ENCODE measurements at places on chromosomes 6 and 20. TPM values are rescaled to one million over a fixed set of nuclear protein-coding genes. Genes with fewer than 3 reads are reported as not detected.
A peak's percentile ranks its signal among the peaks of the same experiment; 100 is the strongest.

FYN gene
- 36.2 TPM for total RNA-seq

ELOVL2 gene
- total RNA-seq: 1.1 TPM

- no peak for DNase-seq
- H3K4me1 ChIP-seq: no peaks in the 10 kb centered on the region
- H3K27ac ChIP-seq: no peak overlapping the region
- H3K27me3 ChIP-seq: no peaks in the 10 kb centered on the region
These were observed 76.1 kb downstream of the TBX18 start for GRCh38 chr6:84688141-84688873.

DNA sequence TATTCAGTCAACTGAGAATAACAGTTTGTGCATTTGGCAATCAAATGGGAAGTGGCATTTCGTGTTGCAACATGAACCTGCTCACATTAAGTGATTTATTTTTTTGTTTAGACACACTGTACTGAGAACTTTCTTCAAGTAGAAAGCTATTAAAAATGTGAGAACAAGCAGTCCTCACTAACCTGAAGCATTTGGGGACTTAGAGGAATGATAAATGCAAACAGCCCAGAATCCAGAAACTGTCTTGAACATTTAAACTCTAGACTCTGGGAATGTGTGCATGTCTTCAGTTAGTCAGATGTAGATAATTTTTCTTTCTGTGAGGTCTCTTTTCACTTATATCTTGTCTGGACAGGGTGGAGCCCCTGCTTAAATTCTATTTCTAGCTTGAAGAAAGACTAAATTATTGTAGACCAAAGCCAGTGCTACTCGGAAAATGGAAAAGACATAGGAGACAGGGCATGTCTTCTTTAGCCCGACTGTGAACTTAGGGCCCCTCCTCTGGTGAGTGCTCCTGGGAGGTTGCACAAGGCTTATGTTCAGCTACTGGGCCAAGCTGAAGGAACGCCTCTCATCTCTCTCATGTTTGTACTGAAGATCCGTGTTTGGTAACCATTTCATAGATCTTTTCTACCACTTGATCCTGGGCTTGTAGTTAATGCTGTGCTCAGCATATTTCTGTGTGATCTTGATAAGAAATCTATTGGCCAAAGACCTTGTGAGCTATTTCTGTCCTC is 70.1 kb downstream of the SLX4IP start:
- H3K36me3 ChIP-seq: no peaks in the 10 kb centered on the region
- no peak overlapping the region for H3K27ac ChIP-seq
- H3K27me3 ChIP-seq: no peaks in the 10 kb centered on the region
- DNase-seq: no peak
- H3K4me3 ChIP-seq: no peak overlapping the region

DNA sequence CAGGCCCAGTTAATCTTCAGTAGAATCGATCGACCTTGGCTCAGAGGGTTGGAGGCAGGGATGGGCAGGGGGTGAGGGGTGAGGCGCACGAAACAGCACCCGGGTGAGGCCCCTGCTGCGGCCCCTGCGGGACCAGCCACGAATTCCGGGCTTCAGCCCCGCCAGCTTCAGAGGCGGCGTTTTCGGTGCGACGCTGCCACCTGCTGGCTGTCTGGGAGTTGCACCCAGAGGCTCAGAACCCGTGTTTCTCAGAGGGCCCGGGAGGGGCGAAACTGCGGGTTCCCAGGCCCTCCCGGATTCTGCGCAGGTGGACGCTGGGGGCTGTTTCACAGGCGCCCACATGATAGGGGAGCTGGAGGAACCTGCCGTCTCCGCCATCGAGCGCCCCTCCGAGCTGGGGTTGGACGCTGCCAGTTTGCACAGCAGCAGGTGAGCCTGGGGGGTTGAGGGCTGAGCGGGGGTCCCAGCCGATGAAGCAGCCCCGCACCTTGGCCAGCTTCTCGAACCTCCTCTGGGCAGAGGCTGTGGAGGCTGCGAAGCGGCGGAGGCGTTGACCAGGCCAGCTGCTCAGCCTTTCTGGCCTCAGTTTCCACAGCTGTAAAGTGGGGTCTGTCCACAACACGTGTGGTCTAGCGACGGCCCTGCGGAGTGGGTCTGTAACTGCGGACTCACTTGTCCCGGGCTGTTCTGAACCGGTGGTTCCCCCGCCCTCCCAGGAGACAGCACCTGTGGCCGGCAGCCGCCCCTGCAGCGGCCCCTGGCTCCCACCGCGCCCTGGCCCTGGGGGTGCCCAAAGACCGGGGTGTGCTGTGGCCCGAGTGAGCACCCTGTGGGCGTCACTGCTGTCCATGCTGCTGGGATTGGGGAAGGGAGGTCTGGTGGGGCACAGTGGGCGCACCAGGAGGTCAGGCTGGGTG is 2.5 kb upstream of the BHLHE23 start:
- H3K27ac ChIP-seq: no peak overlapping the region
- peaks cover 23% of the 10 kb centered on the region for H3K4me1 ChIP-seq
- H3K4me3 ChIP-seq: no peak overlapping the region
- no peaks in the 10 kb centered on the region for H3K36me3 ChIP-seq
- DNase-seq: peak; percentile 55

PRR3 gene
- 3.9 TPM for total RNA-seq

DNA sequence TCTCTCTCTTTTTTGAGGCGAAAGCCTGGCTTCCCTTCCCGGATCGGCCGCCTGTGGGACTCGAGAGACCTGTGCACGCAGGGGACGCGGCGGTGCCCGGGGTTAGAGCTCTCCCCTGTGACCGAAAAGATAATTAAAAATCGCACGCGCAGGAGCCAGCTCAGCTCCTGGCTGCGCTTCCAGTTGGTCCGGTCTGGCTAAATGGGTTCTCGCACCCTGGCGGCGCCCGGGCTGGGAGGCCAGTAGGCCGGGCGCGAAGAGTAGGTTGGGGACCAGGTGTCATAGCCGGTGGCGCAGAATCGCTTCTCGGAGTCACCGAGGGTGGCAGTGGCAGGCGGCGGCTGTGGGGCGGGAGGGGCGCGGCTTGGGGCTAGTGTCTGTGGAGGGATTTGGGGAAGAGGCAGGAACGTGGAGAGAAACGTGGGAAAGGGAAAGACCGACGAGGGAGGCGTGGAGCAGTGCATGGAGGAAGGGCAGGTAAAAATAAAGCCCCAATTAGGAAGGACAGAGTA is 41.9 kb upstream of the SUPT3H start:
- H3K36me3 ChIP-seq: no peaks in the 10 kb centered on the region
- peaks cover 34% of the 10 kb centered on the region for H3K4me1 ChIP-seq
- peak; percentile 74 for DNase-seq
- peak overlapping the region; percentile 76 for H3K4me3 ChIP-seq
- no peak overlapping the region for H3K27ac ChIP-seq
- H3K27me3 ChIP-seq: peaks cover 47% of the 10 kb centered on the region

DNA sequence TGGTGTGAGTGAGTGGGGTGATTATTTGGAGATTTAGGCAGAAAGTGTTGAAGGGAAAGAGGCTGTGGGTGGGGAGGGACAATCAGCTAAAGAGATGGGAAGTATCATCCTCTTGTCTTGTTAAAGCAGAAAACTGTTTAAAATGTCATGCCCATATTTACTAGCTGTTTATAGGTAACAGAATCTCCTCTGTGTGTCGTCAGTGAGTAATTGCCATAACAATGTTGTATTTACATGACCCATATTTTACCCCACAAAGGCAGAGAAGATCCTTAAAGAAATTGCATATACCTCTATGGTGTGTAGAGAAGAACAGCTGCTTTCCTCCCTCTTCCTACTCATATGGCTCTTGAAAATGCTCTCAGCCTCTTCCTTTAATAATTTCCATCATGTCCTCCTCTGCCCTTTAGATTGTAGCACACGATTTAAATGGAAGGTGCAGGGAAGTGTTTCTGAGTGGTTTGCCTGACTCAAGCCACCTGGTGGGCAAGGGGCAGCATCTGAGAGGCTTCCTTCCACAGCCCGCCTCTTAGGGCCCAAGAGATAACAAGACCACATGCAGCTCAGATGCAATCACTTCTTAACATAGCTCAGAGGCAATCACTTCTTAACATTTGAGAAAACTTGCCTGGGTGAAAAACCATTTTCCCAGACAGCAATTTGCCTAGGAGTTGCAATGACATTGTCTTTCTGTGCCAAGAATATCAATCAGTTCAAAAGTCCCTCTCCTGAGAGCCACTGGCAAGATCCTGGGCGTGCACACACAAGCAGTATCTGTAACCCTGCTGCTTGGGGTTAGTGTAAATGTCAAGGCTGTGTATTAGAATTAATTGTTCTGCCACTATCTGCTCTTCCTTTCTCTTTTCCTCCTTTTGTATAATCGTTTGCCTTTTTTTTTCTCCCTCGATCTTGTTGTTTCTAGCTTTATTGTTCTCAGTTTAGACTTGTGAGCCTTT is 44.1 kb upstream of the EDN1 start:
- H3K36me3 ChIP-seq: no peaks in the 10 kb centered on the region
- no peaks in the 10 kb centered on the region for H3K4me1 ChIP-seq
- no peak for DNase-seq
- H3K27me3 ChIP-seq: no peaks in the 10 kb centered on the region
- H3K27ac ChIP-seq: no peak overlapping the region

DNA sequence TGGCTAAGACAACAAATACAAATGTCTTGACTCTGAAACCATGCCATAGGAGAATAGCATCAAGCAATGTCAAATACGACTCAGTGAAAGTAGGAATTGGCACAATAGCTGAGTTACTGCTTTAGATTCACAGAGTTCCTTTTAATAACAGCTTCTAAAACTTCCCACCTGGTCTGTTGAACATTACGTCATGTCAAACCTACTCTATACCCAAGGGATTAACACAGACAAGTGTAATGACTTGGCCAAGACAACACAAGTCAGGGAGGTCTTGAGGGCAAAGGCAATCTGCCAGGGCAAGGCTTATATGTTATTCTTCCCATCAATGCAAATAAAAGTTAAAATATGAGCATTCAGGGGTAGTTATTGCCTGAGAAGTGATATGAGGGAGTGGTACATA is 265.1 kb upstream of the PRDM1 start:
- no peak overlapping the region for H3K4me3 ChIP-seq
- no peak for DNase-seq
- H3K27me3 ChIP-seq: no peaks in the 10 kb centered on the region
- H3K27ac ChIP-seq: no peak overlapping the region

ZSCAN23 gene
- 1.9 TPM for total RNA-seq

- no peaks in the 10 kb centered on the region for H3K27me3 ChIP-seq
- no peaks in the 10 kb centered on the region for H3K36me3 ChIP-seq
- no peak overlapping the region for H3K4me3 ChIP-seq
- H3K27ac ChIP-seq: no peak overlapping the region
- no peaks in the 10 kb centered on the region for H3K4me1 ChIP-seq
These were observed 134.4 kb upstream of the HMGCLL1 start for GRCh38 chr6:55713436-55713835.

DNA sequence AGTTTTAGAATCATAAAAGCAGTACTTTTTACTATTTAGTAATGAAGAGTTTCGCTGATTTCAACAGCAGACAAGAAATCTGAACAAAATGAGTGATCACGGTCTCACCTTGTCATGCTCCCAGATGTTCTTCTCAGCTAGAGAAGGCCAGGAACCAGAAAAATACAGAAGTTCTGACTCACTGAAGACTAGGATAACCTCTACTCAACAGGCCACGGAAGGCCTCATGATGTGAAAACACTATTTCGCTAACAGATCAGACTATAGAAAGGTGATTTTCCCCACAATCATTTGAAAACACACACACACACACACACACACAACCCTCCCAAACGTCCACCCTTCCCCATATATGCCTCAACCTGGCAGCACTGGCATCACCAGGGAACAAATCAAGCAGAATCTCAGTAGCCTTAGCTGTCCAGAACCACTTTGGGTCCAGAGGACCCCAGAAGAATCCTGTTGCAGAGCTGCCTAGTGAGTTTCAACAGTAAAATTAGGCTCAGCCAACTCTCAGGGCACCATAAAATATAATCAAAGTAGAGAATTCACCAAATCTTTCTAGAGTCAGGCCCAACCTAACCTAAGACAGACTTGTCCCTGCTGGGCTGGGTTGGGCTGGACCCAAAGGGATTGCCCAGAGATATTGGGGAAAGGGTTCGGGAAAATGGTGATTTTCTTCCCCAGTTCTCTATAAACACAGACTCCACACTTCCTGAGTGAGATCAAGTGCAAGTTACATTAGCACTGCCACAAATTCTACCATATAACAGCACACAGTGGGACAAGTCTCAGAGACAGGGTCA is 7.9 kb downstream of the EXOC2 start:
- peaks cover 11% of the 10 kb centered on the region for H3K4me1 ChIP-seq
- H3K4me3 ChIP-seq: no peak overlapping the region
- H3K27ac ChIP-seq: no peak overlapping the region
- H3K27me3 ChIP-seq: no peaks in the 10 kb centered on the region

TSPO2 gene
- total RNA-seq: not detected

DNA sequence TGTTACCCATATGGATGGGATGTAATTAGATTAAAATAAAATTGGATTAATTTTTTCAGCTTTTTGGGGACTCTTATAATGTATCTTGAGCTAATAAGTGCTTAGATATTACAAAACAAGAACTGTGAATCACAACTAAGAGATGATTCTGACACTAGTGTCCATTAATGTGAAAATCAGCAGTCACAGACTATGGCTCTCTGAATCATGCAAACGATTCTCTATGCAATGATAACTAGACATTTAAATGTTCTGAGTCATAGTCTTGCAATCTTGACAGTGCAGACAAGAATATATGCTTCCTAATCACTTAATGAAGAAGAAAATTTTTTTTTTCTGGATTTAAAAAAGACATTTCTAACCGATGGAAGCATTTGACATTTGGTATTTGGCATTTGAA is 82.2 kb upstream of the OPRM1 start:
- H3K27me3 ChIP-seq: no peaks in the 10 kb centered on the region
- no peaks in the 10 kb centered on the region for H3K4me1 ChIP-seq
- H3K27ac ChIP-seq: no peak overlapping the region
- H3K4me3 ChIP-seq: no peak overlapping the region
- H3K36me3 ChIP-seq: no peaks in the 10 kb centered on the region

- no peak for DNase-seq
- no peak overlapping the region for H3K4me3 ChIP-seq
- H3K27ac ChIP-seq: no peak overlapping the region
- no peaks in the 10 kb centered on the region for H3K36me3 ChIP-seq
These were observed 481.5 kb upstream of the HSF2 start for GRCh38 chr6:121917834-121918559.

LY6G5B gene
- total RNA-seq: 5.2 TPM

TSHZ2 gene
- 7.7 TPM for total RNA-seq

DNA sequence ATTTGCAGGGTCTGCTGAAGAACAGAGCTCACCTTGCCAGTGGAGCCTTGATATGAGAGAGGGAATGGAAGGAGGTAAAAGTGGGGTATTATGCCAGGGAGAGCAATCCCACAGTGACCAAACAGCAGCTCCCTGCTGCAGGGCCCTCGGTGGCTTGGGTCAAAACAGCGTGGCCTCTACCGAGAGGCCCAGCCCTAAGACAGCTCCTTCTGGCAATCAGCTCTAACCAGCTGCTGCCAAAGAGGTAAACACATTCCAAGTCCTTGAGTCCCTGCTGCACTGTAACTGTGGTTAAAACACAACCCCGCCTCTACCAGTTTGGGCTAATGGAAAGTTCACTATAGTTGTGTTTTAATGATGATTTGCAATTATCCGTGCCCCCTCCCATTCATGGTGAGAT is 1.4 kb upstream of the DAAM2 start:
- H3K27me3 ChIP-seq: no peaks in the 10 kb centered on the region
- H3K4me1 ChIP-seq: peaks cover 18% of the 10 kb centered on the region
- no peak overlapping the region for H3K27ac ChIP-seq
- no peaks in the 10 kb centered on the region for H3K36me3 ChIP-seq

CAPN11 gene
- not detected for total RNA-seq

Data from heart left ventricle (tissue), 16 donors.